Stimulated activated CD4-positive, alpha-beta T cell treated with anti-CD3 and anti-CD28 coated beads, TNF-alpha, amount 100 ng/mL, for 1 hour (primary cell): ENCODE measurements at places on chromosomes 12 and 14.

DNA sequence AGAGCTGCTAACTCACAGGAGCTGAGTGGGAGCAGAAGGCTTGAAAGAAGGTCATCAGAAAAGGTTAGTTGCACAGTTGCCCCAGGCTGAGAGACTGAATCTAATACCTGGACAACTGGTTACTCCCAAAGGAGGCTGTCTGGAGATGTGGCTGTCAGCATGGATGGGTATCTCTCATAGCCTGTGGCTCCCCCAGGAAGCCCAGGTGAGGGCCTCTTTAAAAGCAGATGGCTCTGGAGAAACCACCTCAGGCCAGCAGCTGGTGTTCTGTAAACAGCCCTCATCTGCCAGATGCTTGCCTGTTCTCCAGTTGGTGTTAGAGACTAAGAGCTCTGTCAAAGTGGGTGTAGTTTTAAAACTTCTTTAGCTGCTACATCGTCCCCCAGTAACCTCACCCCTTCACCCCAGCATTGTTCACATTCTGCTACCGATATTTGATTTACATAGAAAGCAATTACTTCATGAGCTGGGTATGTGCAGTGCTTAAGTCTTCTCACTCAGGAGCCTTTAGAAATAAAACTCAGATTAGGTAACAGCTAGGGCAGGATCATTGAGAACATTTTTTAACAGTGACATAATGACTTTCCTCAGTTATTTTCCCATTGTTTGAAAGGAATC, 25.8 kb downstream of the DACT1 start:
- DNase-seq = no peak

DNA sequence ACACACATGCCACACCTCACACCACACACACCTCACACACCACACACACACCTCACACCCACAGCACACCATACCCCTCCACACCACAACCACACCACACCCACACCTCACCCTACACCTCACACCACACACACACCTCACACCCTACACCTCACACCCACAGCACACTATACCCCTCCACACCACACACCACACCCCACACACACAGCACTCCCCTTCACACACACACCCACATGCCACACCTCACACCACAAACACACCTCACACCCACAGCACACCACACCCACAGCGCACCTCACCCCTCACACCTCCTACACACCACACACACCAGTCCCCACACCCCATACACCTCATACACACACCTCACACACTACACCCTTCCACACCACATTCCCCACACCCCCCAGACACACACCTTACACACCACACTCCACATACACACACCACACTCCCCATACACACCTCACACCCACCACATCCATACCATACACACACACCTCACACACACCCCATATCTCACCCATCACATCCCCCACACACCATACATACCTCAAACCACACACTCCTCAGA, 80.0 kb downstream of the ACTN1 start:
- DNase-seq = no peak

- no peak for DNase-seq
Measured at GRCh38 chr14:44372807-44373489, 134.1 kb downstream of the FSCB start.

DNA sequence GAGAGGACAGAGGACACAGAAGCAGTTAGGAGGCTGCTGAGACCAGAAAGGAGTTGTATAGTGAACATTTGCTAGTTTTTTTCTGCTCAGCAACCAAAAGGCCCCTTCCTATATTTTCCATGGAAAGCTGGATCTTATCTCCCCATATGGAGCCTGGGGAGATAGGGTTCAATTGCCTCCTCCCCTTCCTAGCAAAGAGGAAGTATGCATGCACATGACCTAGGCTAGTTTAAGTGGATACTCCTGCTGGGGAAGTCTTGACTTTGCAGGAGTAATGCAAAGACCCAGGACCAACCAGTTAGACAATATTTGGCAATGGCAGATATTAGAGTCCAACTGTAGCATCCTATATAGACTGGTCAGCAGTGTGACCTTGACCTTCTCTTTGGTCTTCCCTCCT, 15.1 kb downstream of the CHD8 start:
- DNase-seq = no peak

GRCh38 chr14:28785096-28785952, 18.7 kb downstream of the FOXG1 start:
- DNase-seq = no peak

GRCh38 chr14:79411403-79412174, 799.7 kb downstream of the DIO2 start:
- DNase-seq = no peak

GRCh38 chr12:65430006-65430405, 151.5 kb downstream of the MSRB3 start:
- DNase-seq = no peak

DNA sequence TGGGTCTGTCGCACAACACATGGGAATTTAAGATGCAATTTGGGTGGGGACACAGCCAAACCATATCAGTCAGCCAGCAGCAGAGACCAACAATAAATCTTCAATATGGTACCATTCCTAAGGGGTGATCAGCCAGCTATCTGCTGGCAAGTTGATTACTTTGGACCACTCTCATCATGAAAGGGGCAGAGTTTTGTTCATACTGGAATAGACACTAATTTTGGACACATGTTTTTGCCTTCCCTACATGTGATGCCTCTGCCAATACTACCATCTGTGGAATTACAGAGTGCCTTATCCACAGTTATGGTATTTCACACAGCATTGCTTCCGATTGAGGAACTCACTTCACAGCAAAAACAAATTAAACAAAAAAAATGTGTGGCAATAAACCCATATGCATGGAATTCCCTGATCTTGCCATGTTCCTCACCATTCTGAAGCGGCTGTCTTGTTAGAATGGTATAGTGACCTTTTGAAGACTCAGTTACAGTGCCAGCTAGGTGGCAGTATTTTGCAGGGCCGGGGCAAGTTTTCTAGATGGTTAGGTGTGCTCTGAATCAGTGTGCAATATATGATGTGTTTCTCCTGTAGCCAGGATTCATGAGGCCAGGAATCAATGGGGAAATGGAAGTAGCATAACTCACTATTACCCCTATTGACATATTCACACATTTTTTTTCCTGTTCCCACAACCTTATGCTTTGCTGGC, 179.0 kb upstream of the IGF1 start:
- DNase-seq = no peak

GRCh38 chr12:45705404-45705803, 24.1 kb upstream of the ARID2 start:
- DNase-seq = no peak

- no peak for DNase-seq
Measured at GRCh38 chr12:124599074-124599999, 31.9 kb upstream of the NCOR2 start.

GRCh38 chr12:124434354-124434753, 133.1 kb downstream of the NCOR2 start:
- DNase-seq = no peak

- DNase-seq = no peak
Measured at GRCh38 chr12:78562368-78563205, 302.0 kb upstream of the SYT1 start.
